ENCODE measurements at places on chromosomes 7 and 10.
A peak's percentile ranks its signal among the peaks of the same experiment; 100 is the strongest.

- peak; percentile 81 for DNase-seq
These were observed 100.6 kb downstream of the FAM204A start for GRCh38 chr10:118241229-118242137.

DNA sequence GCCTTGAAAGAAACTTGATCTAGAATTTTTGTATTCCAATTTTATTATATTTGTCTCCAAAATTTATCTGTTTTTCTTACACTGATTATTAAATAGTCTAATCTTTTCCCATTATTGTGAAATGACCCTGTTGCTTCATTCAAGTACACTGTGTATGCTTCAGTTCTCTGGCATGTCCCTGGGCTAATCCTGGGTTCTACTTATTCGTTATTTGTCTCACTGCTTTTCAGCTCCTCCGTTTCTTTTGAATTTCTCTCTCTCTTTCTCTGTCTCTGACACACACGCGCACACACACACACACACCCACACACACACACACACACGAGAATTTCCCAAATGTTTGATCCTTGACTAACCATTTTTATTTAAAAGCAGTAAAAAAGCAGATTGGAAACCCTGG is 768.6 kb downstream of the NRG3 start:
- no peak for DNase-seq

DNA sequence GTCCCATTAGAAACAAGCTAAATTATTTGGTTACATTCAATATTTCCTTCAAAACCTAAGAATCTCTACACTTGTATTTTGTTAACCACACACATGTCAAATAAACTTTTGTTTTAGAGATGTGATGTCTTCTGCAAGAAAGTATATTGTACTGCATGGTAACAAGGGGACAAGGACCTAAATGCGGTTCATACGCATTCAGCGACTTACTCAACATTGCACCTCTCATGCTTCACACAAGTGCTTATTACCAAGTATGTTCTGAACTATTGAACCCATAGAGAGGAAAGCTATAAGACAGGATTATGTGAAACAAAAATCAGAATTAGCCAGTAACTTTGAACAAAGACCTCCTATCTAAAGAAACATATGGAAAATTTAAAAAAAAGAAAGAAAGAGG is 68.3 kb downstream of the CREB5 start:
- DNase-seq: no peak

GRCh38 chr7:27160546-27161213 is 4.2 kb upstream of the HOXA7 start:
- no peak for DNase-seq

- DNase-seq: no peak
These were observed 30.4 kb upstream of the GPR26 start for GRCh38 chr10:123635745-123636144.

- DNase-seq: no peak
These were observed 120.8 kb downstream of the DNAJB6 start for GRCh38 chr7:157457355-157458253.

DNA sequence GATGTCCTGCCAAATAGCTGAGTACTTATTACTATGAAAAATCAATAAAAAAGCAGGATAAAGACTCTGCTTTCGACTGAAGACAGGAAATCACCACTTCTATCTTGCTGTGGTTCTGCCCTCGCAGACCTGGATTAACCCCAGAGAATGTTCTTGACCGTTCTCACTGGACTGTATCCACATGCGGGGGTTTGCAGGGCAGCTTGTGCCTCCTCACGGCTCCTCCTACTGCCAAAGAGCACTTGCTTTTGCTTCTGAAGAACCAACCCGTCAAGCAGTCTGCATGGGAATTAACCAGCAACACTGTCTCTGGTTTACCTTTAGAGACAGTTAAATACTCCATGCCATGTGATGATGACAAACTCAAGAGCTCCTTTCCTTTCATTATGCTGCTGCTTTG is 184.0 kb downstream of the GFRA1 start:
- DNase-seq: no peak

GRCh38 chr10:1048349-1048731 is 579 bp downstream of the IDI1 start:
- DNase-seq: no peak

GRCh38 chr10:102677331-102678067 is 33.2 kb downstream of the TRIM8 start:
- no peak for DNase-seq

DNA sequence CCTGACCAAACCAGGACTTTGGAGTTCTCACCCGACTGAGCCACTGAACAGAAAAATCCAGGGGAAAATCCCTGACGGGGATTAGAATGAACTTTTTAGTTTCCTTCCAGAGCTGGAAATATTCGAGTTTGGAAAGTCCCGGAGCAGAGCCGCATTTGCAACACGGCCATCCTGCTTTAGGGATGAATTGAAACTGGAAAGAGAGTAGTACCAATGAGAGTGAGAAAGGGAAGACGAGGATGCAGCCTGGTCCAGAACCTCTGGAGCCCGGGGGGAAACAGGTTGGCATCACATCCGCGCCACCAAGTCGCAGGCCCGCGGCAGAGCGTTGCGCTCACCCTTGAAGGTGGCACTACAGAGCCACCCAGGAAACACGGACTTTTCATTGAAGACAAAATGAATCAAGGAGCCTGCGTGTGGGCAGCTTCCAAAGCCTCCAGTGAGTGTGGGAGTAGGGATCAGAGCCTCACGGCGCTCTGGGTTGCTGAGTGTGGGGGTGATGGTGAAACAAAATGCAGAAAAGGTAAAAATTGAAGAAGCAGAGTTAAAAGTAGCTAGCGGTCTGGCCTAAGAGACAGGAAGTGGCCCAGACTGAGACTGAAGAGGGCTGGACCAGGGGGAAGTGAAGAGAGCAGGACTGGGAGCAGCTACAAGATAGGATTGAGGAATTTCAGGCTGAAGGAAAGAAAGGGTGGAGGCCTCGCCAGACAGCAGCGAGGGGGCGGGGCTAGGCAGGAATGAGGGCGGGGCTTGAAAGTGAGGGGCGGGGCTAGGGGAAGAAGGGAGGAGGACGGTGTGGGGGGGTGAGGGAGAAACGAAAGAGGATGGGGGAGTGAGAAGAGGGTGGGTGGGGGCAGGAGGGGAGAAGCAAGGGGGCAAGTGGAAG is 1.8 kb downstream of the SMURF1 start:
- DNase-seq: no peak

DNA sequence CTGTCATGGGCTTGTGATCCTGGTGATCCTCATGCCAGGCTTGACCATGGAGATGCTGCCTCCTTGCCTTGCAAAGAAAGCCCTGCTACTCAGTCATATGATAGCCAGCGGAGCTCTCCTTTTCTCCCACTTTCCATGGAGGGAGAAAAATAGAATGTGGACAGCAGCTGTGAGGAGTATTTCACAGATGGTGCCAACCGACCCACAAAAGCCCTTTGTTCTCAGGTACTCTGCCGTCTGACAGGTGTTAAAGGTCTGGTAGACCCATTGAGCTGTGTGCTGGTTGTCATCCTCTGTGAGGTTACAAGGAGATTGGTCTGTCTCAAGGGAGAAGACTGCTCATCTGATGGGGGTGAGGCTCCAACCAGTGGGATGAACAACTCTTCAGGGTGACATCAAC is 29.5 kb upstream of the COBL start:
- no peak for DNase-seq

DNA sequence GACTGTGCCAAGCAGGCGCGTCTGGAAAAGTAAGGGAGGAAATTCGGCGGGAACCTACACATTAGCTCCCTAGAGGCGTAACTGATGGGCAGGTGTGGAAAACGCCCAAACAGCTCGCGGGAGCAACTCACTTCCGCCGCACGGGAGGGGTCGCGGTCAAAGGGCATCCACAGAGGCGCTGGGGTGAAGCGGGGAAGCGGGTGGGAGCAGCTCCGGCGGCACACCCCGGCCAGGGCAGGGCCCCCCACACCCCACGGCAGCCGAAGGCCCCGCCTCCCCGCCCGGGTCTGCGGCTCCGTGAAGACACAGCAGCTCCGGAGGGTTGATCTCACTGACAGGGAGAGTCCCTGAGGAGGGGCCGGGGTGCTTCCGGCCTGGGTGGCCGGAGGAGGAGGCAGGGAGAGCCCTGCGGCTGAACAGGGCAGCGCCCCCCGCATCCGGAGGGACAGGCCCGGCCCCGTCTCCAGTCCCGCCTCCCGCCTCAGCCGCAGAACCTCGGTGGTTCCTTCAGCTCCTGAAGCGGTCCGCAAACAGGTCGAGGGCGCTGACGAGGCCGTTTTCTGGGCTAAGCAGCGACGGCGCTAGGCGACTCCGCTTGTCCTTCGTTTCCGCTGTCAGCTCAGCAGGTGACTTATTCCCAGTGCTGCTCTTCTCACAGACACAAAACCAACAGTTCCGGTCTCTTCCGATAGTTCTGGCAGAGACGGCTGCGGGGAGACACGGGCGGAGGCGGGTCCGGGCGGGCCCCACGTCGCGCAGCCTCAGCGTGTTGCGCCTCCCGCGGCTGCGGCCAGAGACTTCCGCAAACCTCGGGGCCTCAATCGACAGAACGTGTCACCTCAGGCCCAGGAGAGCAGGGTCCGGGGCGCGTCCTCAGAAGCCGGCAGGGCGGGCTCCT is 276.1 kb downstream of the DNAJB6 start:
- peak; percentile 14 for DNase-seq

DNA sequence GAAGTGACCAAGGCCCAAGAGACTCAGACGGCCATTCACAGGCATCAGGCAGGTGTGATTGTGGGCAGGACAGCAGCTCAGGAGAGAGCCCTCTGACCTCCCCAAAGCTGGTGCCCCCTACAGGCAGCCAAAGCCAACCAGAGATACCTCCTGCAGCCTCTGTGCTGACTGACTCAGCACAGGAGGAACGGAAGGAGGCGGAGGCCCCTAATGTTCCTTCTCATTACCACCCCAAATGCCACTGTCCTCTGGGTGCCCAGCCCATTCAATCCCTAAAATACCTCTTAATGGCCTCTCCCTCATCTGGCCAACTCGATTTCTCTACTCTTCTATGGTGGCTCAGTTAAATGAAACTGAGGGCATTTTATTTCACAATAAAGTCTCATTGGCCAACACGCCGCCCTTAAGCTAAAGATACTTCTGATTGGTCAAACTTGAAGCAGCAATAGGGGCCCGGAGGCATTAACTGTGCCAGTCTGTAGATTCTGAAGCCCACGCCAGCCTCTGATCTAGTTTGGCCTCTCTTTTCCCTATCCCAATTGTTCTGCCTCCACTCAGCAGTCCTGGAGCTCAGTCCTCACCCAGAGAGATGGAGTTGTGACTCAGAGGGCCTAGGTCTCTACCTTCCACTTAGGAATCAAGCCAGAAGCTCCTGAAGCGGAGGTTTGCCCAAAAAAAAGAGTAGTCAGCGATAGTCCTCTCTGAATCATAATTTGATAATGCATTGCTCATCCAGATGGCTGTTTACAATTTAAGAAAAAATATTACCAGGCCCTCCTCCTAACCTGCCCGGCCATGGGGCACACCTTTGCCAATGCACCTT is 1.2 kb downstream of the CYREN start:
- DNase-seq: no peak

GRCh38 chr7:81415181-81415580 is 354.7 kb downstream of the HGF start:
- DNase-seq: no peak

DNA sequence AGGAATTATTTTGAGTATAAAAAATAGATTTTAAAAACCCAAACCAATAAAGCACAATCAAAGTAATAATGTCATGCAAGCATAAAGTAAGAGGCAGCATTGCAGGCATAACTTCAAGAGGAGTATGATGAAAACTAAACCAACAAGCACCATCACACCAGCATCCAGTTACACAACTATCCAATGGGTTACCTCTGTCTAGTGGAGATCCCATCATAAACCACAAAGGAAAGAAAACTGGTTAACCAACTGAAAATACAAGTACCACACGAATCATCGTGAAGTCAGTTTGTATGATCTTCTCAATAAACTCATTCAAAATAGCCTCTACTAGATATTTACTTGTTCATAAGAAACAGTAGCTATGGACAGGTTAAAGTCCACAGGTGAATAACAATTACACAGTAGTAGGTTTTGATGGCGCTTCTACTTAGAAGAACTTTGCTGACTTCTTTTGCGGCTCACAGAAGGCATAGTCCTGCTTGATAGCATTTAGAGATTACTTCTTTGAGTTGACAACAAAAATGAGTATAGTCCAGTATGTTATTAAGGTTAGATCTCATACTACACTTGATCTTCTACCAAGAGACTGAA is 116.6 kb downstream of the MICU1 start:
- DNase-seq: no peak

DNA sequence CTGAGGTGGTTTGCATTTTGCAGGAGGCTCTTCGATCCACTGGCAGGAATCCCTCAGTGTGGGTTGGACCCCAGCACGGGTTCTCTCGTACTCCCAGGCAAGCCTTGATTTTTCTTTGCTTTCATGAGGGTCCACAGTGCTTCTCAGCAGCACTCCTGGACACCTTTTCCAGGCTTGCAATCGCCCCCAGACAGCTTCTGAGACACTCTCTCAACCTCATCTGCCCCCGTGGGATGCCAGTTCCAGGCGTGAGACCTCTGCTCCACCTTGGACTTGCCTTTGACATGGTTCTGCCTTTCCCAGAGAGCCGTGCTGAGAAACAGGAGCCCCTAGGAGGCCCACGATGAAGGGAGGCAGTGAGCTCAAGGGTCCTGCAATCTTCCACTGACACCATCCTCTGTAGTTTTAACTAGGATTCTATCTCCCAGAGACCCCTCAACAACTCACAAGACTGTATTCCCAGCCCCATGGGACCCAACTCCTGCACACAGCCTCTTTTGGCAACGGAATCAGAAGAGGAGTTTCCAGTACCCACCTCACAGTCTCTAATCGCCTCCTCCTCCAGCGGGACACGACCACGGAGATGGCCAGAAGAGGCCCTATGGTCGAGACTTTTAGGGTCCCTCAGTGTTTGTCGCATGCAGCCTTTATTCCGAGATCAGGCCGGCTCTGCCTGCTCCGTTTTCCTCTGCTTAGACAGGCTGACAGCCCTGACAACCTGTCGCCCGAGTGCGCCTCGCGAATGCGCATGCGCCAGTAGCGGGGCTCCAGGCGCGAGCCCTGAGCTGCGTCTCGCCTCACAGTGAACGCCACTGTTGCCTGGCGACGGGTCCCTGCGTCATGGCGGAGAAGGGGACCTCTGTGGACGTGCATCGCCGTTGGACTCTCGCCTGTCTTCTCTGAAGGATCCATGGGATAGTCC is 26.0 kb upstream of the ZNF273 start:
- peak; percentile 45 for DNase-seq

- no peak for DNase-seq
These were observed 28.0 kb upstream of the COMTD1 start for GRCh38 chr10:75263806-75264205.

DNA sequence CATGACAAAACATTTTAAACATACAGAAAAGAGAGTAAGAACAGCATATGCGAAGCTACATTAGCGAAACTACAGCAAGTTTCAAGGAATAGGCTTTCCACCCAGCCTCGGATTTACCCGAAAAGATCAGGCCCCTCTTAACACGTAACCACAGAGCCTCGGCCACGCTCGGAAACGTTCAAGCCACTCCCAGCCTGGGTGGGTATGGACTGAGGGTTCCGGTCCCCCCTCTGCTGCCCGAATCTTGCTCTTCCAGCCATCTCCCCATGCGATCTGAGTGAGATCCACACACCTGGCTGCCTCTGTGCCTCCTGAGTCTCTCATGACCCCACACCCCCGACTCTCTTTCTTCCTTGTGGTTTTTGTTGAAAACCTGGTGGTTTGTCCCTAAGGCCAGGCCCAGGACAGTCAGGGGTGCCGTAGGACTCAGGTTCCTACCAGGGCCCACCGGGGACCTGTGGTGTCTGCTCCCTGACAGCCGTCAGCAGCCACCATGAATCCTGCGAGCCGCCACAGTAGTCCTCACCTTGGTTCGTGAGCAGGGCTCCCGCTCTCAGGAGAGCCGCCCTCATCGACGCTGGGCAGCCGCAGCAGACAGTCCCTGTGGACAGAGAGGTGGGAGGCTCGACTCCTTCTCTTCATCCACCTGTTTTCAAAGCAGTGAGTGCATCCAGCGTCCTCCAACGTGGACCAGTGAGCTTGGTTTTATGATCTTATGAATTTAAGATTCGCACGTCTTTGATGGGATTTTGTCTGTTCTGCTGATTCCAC is 18.5 kb downstream of the KNDC1 start:
- no peak for DNase-seq
